ENCODE measurements at places on chromosomes 4 and X. TPM values are rescaled to one million over a fixed set of nuclear protein-coding genes. Genes with fewer than 3 reads are reported as not detected.
A peak's percentile ranks its signal among the peaks of the same experiment; 100 is the strongest.

Gene TMSB15C
- polyA plus RNA-seq, result 2.9 TPM

DNA sequence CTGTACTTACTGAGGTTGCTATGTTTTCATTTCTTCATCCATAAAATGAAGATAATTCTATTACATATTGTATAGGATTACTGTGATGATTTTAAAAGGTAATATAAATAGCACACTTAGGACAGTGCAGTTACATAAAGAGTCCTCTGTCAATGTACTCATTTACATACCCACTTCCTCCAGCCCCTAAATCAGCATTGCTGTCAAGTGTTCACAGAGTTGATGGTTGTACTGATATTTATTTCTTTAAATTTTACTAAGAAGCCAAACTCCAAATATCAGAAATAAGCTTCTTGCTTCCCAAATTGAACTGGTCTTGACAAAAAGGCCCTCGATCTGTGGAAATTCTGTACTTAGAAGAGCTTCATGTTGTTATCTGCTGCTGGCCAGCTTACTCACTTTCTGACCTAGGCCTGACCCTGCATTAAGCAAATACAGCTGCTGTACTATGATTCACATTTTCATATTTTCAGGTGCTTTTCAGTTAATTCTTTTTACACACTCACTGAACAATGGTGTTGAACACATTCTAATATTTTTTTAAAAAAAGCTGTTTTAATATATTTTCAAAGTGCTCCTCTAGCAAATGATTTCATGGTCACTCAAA lies 259.6 kb downstream of the UNC5C start:
- no peak for DNase-seq

Gene SSX3
- polyA plus RNA-seq, result not detected

Gene NHSL2
- polyA plus RNA-seq, result 1.5 TPM

GRCh38 chr4:105634402-105635080 lies 73.9 kb downstream of the INTS12 start:
- no peak for DNase-seq

Gene GUCY1A1
- 8.1 TPM for polyA plus RNA-seq

Gene ZAR1
- not detected for polyA plus RNA-seq

DNA sequence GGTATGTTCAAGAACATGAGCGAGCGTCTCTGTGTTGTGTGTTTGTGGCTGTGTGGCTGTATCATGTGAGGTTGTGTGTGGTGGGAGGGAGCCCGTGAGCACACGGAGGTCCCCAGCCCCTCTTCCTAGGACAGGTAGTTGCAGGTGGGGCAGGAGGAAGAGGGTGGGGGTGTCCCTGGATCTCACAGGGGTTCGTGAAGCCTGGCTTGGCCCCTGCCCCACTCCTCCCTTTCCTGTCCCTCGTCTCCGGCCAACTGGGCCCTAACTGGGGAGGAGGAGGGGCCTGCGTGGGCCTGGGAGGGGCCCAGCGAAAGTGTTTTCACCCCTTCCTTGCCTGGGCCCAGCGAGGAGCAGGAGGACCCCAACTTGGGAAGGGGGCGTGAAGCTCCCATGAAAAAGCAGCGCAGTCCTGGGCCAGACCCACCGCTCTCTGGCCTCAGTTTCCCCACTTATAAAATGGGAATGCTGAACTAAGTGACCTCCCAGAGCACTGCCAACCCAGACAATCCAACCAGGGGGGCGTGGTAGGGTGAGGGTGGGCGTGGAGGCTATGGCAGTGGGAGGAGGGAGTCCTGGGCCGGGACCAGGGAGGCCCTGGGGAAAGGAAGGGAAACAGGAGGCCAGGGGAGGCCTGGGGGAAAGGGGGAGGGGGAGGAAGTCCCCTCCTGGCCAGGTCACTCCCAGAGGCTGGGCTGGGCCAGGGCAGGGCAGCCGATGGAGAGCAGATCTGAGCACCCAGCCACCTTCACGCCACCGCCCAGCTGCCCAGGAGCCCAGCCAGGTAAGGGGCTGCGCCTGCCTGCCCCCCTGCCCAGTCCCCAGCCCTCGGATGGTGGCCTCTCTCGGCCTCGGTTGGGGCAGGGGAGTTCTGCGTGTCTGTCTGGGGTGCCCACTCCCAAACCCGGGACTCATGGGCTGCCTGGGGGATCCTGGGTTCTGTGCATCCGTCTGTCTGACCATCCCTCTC lies at the start of gene AVPR2:
AVPR2 (plus strand) TSS at position 683 of the 967 bp plus-strand sequence. CDS start 473 bp downstream, outside the sequence.
- DNase-seq, result no peak

DNA sequence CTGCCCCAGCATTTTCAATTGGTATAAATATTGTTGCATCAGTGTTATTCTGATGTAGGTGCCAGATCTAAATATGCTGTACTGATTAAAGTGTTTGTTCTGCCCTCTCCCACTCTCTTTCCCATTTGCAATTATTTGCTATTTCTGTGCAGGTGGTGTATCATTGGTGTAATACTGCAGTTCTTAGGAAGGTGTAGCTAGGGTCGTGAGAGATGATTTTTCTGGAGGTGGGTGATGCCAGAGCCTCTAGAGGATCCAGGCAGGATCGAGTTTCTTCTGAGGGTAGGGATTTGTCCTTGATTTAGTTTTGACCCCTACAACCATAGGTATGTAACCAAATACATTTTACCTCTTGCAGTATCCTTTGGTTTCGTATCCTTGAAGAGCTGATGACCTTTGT lies 1.9 kb downstream of the SMAD1 start:
- DNase-seq, result peak; percentile 18

Gene CACNA1F
- 0.34 TPM for polyA plus RNA-seq

Gene REELD1
- 0.54 TPM for polyA plus RNA-seq

DNA sequence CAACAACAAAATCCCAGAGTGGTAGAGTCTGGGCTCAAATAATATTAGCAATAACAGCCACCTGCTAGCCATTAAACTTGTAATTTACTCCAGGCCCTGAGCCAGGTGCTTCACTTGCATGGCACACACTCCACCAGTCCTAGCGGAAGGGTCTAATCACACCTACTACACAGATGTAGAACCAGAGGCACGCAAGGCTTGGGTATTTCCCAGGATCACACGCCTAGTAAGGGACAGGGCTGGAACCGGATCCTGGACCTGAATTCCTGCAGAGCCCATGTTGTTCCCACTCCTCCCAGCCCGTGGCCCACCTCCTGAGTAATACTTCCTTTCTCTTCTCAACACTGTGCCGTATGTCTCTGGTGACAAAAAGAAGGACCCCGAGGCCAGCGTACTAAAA lies 5.7 kb downstream of the MAGEA1 start:
- DNase-seq, result no peak

GRCh38 chr4:166078383-166078782 lies 205.3 kb downstream of the TLL1 start:
- no peak for DNase-seq

DNA sequence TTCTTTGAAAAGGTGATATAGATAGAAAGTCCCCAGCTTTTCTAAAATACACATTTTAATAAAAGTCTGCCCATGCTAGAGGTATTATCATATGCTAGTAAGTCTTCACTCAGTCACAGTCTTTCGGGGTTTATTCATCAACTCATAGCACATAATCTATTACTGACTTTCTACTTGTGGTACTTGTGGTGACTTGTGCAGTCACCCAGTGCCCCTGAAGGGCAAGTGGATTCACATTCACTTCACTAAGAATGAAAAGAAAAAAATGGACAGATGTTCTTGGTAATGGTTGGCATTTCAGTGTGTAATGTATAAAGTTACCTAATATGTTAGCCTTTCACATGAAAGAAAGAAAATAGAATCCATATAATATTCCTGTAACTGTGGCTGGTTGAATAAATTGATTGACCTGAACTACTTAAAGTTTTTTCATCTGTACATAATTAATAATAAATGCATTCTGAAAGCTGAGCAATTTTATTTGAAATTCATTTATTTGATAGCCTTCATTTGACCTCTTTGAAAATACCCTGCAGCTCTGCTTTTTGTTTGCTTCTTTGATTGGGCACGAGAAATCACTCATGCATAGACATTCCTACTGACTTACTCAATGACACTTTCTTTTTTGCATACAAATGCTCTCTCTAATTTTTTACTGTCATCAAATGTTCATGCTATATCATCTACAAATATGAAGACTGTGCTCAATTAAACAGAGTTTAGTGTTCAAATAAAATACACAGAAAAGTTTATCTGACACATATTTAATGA lies 39.5 kb upstream of the ZNF330 start:
- no peak for DNase-seq

GRCh38 chrX:17550011-17550410 lies 175.0 kb downstream of the NHS start:
- DNase-seq, result no peak

DNA sequence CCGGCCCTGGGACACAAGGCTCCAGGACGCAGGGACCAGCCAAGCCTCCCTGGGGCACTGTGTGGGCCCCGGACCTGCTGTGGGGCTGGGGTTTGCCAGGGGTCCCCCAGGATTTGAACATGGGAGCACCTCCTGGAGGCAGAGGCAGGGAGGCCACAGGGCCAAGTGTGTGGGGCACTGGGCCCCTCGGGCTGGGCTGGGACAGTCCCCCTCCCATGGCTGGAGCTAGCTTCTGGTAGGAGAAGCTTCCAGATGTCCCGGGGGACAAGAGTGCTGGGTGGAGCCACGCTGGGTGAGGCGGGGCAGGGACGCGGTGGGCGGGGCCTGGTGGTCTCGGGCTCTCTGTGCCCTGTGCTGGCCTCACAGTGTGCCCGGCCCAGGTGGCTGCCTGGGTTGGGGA lies 18.6 kb downstream of the FGFRL1 start:
- no peak for DNase-seq

DNA sequence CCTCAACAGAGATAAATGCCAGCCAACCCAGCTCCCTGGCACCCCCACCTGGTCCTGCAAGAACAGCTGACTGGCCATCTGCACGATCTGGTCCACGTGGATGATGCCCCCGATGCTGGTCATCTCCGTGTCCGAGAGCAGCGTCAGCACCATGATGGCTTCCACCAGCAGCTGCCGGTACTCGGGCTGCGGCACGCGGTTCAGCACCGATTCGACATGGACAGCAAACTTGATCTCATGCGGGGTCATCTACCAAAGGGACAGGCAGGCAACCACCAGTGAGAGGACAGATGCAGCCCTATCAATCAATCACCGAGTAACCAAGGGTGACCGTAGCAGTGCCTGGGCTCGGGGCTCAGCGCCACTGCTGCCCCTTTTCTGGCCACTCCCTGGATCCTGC lies 89.8 kb downstream of the PHKA2 start:
- DNase-seq, result no peak

GRCh38 chr4:168839758-168840391 lies 170.2 kb downstream of the CBR4 start:
- peak; percentile 75 for DNase-seq

Gene SLC9B2
- polyA plus RNA-seq, result 5.8 TPM

DNA sequence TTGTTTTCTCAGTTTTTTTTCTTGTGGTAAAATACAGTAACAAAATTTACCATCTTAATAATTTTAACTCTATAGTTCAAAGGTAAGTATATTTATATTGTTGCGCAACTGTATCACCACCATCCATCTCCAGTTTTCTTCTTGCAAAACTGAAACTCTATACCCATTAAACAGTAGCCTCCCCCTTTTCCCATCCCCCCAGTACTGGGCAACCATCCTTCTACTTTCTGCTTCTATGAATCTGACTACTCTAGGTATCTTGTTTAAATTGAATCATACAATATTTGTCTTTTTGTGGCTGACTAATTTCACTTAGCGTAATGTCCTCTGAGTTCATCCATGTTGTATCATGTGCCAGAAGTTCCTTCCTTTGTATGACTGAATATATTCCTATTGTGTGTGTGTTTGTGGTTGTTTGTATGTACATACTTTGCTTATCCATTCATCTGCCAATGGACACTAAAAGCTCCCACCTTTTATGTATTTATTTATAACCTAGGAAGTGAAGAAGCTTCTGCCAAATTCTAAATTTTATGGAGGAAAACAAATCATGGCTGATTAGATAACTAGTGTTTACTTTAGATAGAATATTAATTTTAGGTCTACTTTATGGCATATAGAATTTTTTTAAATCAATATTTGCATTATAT lies 10.0 kb downstream of the ABHD18 start:
- DNase-seq, result no peak

Gene CSN3
- not detected for polyA plus RNA-seq
